ENCODE measurements at places on chromosomes 12 and 14. TPM values are rescaled to one million over a fixed set of nuclear protein-coding genes. Genes with fewer than 3 reads are reported as not detected.

BTBD7 gene
- 13.3 TPM for total RNA-seq

USP15 gene
- 20.6 TPM for total RNA-seq

PTPRB gene
- total RNA-seq = 2.6 TPM

PRH2 gene
- not detected for total RNA-seq

KRT77 gene
- not detected for total RNA-seq

PLCZ1 gene
- total RNA-seq = not detected

TRIM9 gene
- total RNA-seq = 2.7 TPM

ST8SIA1 gene
- 1.4 TPM for total RNA-seq

BDKRB1 gene
- 1.8 TPM for total RNA-seq

All from cardiac atrium fibroblast (primary cell).